ENCODE measurements at places on chromosomes 7 and 10.

DNA sequence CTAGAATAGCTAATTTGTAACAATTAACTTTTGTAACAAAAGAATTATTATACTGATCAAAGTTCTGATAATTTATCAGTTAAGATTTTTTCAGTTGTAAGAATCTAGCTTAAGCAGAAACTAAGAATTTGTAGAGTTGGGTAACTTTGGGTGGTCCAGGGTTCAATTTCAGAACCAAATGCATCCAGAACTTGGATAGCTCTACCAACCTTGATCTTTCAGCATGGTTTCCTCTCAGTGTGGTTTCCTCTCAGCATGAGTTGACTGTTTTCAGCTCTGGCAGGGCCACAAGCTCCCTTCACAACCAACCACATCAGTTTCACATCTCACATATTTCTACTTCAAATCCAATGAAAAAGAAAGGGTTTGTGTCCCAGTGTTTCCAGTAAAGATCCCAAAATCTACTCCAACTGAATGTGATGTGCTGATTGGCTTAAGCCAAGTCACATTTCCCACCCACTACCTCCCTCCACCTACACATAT is 3.3 kb upstream of the FAS start:
- no peak for DNase-seq

- DNase-seq, result no peak
These were observed 86.2 kb upstream of the FZD8 start for GRCh38 chr10:35728341-35728740.

DNA sequence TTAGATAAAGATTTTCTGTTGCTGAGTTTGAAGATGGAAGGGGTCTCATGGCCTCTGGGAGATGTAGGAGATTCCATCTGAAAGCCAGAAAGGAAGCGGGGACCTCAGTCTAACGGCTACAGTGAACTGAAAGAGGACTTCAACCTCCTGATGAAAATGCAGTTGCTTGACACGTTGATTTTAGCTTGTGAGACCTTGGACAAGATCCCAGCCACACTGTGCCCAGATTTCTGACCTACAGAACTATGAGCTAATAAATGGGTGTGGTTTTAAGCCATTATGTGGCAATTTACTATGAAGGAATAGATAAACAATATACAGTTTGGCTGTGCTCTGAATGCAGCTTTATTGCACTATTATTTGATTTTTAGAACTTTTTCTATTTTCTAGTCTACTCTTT is 342.3 kb upstream of the SEMA3D start:
- DNase-seq, result no peak

DNA sequence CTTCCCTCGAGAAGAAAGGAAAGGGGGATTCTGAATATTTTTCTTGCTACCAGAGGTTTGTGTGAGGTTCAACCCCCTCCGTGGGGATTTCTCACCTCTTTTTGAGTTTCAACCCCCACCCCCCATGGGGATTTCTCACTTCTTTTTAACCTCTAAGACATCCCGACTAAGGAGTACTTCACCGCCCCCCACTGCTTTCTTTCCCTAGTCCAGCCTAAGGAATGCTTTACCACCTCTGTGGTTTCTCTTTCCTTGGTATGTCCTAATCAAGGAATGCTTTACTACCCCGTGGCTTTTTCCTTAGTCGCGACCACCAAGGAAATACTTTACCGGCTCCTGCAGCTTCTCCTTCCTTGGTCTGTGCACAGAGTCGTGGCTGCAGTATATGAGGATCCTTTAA is 149.4 kb downstream of the LYZL1 start:
- no peak for DNase-seq

- DNase-seq, result no peak
These were observed 123.7 kb downstream of the KAT6B start for GRCh38 chr10:74949843-74950765.

- no peak for DNase-seq
These were observed 1059.8 kb downstream of the LRMDA start for GRCh38 chr10:76491216-76491615.

- no peak for DNase-seq
These were observed 104.0 kb downstream of the SRI start for GRCh38 chr7:88115816-88116215.

DNA sequence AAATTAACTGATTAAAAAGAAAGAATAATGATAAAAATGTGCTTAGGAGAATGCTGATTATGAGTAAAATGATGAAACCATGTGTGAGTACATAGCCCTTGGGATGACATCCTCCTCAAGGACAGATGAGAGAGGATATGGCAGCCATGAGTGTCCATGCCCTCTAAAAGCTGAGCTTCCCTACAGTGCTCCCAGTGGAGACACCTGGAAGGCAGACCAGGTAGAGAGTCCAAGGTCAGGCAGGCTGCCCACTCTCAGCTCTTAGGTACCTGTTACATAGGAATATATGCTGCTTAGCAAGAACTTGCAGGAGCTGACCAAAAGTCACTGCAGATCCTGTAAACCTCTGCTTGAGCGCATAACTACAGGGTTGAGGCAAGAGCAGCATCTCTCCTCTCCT is 169.7 kb upstream of the TMEM229A start:
- no peak for DNase-seq

DNA sequence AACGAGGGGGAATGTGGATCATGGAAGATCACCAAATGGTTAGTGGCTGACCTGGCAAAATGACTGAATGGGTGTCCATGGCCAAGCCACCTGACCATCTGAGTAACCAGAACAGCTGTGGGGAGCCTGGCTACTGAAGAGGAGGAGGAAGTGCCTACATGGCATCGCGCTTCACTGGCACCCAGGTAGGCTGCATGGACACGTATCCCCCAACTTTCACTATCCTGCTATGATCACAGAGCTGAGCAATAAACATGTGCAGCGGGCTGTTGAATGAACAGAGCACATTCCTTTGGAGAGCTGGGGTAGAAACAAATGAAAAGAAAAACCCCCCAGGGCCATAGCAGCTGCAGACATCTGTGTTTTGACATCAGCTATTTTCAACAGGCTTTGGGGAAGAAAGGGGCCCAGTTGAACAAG is 6.5 kb downstream of the AKR1B1 start:
- DNase-seq, result no peak

GRCh38 chr7:53383131-53383530 is 347.7 kb downstream of the POM121L12 start:
- no peak for DNase-seq

GRCh38 chr10:73914036-73914435 is 3.1 kb downstream of the PLAU start:
- no peak for DNase-seq

DNA sequence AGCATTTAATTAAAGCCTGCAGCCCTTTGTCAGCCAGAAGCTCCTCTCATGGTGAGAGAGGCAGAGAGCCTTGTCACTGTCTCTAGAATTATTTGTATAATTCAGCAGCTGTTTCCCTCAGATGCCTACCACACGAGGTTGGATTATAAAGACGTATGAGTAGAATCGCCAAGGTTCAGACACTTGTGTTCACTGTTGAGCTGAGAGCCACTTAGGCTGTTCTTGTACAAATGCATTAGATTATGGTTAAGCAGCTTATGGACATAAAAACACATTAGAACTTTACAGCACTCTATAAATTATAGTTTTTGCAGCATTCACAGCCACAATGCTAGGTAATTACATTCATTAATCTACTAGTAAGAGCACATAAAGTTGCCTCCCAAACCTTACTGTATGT is 282.6 kb downstream of the AUTS2 start:
- no peak for DNase-seq
